NCI-H526 treated with DMSO at 0.1 percent for 48 hours (cell line): ENCODE measurements at places on chromosomes 7 and 10.

DNA sequence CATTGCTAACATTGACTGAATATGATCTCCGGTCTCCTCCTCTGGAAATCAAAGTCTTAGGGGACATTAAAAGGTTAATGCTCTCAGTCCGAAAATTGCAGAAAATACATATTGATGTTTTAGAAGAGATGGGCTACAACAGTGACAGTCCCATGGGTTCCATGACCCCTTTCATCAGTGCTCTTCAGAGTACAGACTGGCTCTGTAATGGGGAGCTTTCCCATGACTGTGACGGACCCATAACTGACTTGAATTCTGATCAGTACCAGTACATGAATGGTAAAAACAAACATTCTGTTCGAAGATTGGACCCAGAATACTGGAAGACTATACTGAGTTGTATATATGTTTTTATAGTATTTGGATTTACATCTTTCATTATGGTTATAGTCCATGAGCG, 39.2 kb downstream of the SAMD8 start:
- no peak for DNase-seq

DNA sequence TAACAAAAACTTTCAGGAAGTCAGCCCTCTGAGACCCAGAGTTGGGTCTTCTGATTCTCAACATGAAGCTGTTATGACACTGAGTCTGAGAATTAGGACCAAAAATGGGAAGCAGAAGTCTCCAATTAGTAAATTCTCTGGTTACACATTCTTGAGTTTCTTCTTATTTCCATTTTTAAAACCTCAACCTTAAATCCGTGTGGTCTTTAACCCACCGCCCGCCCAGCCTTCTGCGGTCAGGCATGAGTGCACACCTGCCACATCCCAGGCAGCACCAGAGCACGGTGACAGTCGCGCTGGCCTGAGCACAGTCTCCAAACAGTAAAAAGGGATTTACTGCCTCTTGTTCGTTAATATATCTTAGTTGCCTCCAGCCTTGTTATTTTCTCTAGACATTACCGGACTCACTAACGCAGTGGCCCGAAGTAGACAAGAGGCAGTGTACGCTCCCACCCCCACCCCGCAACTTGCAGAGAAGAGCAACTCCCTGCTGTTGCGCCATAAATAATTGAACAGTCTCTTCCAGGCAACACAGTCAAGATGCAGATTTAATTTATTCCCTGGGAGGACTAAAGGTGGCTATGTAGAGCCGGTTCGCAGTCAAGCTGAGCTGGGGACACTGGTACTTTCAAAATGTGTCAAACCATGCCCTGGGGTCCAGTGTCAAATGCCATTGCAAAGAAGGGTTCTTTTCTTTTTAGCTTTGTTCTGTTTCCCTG, 147.0 kb upstream of the CELF2 start:
- no peak for DNase-seq

DNA sequence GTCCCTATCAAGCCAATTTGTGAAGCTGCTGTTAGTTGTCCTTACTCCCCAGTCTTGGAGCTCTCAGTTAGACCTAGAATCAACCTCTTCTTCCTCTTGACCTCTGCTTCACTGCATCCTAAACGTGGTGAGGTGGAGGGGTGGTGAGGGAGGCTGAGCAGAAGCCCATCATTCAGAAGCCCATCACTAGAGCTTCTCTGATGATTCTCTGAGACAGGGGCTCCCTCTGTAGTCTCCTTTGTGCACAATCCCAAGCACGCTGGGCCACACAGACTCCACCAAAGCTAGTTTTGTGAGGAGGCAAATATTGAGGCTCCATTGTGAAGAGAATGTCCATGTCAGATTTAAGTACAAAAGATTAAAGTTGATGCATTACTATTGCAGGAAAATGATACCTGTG, 163.8 kb upstream of the PRSS1 start:
- DNase-seq, result no peak

GRCh38 chr10:47414752-47415519, 30.8 kb upstream of the ZNF488 start:
- DNase-seq, result no peak

- DNase-seq, result no peak
Measured at GRCh38 chr7:14839307-14839706, 63.2 kb downstream of the DGKB start.

GRCh38 chr10:65861249-65861648, 1064.6 kb upstream of the LRRTM3 start:
- DNase-seq, result no peak

DNA sequence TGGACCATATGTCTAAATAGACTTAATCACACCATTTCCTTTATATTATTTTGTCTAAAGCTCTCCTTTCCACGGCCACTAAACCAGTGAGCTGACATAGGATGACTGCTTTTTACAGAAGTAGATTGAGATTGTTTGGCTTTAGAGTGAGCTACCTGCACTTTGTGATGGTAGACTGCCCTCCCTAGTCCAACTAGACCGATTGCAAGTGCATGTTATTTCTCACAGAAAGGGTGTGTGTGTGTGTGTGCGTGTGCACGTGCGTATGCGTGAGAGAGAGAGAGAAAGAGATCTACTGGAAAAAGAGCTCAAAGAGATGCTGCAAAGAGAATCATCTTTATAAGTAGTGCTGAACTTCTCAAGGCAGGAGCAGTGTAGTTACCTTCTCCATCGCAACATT, 60.7 kb downstream of the VCL start:
- no peak for DNase-seq

- no peak for DNase-seq
Measured at GRCh38 chr7:47552621-47553020, 29.3 kb downstream of the TNS3 start.

GRCh38 chr7:80095545-80095944, 39.1 kb upstream of the GNAI1 start:
- peak; percentile 36 for DNase-seq

GRCh38 chr7:148327379-148327778, 263.2 kb upstream of the C7orf33 start:
- DNase-seq, result no peak

DNA sequence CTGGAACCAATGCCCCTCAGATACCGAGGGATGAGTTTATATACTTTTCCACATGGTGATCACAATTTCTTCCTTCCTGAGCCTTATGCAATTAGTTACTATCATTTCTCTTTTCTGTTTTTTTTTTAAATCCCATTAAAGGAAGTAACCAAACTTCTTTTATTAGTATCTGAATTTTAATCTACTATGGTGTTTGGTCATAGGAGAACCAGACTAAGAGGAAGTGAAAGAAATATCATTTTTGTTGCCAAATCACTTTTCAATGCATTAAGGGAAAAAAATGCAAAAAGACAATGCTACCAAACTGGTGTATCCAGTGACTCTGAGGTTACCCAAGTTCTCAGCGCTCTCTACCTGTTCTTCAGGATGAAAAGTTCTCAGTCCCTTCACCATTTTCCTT, 167.7 kb downstream of the NXPH1 start:
- no peak for DNase-seq

- no peak for DNase-seq
Measured at GRCh38 chr10:84314275-84314674, 14.1 kb upstream of the CCSER2 start.

- DNase-seq, result no peak
Measured at GRCh38 chr7:81030472-81030871, 111.6 kb upstream of the SEMA3C start.

GRCh38 chr10:90920986-90921666, at the start of gene ANKRD1:
Gene ANKRD1, minus strand, starts transcription at chr10:90921087. Its CDS starts 60 bp downstream, at chr10:90921027.
- no peak for DNase-seq
